ENCODE measurements at places on chromosomes 7 and 10.
A peak's percentile ranks its signal among the peaks of the same experiment; 100 is the strongest.

DNA sequence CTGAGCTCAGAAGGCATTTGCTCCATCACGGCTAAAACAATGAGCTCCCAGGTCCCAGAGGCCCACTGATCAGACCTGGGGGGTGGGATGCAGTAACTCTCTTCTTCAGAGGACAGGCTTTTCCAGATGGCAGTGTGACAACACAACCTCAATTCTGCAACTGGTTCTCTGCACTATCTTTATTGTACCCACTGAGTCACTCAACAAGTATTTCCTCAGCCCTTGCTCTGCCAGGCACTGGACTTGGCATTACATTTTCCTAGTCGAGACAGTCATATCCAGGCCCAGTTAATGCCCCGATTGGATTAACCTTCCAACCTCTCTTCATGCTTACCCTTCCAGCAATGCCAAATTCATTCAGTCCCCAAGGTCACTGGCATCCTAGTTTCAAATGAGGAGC is 72.6 kb downstream of the JAZF1 start:
- DNase-seq, result no peak

- DNase-seq, result no peak
Observed at GRCh38 chr10:100995181-100995580, 4.4 kb upstream of the LZTS2 start.

GRCh38 chr7:40300146-40300670 is 165.4 kb downstream of the SUGCT start:
- DNase-seq, result no peak

GRCh38 chr10:43209651-43210141 is 57.2 kb downstream of the RASGEF1A start:
- peak; percentile 12 for DNase-seq

DNA sequence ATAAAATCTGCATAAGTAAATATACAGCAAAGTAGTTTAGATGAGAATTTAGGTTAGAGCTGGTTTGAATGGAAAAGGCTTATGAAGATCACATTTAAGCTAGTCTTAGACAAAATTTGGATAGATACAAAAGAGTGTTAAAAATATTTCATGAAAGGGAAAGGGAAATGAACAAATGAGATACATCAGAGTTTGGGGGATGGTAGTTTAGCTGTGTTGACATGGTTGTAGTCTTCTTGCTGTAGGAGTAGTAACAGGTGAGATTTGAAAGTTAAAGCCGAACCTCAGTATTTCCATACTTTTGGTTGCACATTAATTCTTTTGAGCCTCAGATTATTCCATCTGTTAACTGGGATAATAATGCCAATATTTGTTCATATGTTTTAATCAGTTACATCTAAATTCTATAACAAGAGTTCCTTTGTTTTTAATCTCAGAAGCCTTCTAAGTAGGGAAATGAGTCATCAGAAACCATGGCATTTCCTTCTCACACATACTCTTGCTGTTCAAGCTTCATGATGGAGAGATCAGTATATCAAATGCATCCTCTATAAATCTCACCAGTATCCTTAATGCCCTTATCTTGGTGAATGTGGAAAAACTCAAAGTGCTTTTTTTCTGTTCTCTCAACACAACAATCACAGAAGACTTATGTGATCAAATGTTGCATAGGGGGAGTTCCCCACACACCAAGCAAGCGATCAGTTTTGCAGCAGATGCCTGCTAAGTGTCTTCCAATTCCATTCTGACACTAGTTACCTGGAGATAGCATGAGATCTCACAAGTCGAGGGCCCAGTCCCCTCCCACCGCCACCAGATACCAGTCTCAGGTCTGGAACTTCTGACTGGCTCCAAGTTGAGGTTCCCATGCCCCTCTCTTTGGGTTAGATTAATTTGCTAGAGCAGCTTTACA is 84.7 kb downstream of the MAPK8 start:
- DNase-seq, result no peak

- no peak for DNase-seq
Observed at GRCh38 chr7:79301419-79301818, 152.0 kb downstream of the MAGI2 start.

- DNase-seq, result peak; percentile 60
Observed at GRCh38 chr7:39950473-39951225, 593 bp downstream of the CDK13 start.

GRCh38 chr7:80014511-80014910 is 120.1 kb upstream of the GNAI1 start:
- no peak for DNase-seq

GRCh38 chr10:31725436-31725835 is 203.2 kb downstream of the ARHGAP12 start:
- no peak for DNase-seq

DNA sequence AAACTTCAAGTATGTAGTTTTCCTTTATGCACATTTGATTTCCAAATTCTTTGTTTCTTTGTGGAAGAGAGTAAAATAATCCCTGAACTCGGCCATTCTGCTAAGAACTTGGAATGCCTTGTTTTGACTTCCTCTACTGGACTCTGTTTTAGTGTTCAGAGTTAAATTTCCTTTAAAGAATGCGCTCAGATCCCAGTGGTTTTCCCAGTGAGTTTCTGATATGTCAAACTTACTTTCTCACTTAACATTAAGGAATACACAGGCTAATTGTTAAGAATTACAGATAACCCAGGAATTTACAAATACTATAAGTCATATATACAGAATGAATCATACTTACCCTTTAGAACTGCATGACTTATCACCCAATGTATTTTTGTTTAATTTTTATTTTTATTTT is 1067.6 kb upstream of the CELF2 start:
- no peak for DNase-seq

DNA sequence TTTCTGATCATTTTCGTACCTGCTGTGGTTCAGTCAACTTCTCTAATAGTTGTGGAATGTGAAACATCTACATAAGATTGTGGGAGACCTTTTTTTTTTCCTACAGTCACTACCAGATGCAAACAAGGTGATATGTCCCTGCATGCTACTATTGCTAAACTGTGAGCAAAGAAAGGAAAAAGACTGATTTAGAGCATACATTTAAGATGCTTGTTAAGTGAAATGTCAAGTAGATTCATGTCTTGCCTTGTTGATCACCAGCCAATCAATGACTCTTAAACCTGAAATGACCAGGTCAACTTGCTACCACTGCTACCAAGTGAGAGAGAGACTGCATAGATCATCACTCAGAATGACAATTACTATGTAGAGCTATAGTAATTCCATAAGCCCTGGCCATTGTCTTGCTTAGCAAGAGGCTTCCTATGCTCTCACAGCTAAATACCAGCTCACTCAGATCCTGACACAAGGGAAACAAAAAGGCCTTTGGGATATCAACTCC is 84.3 kb upstream of the SKAP2 start:
- DNase-seq, result no peak

- no peak for DNase-seq
Observed at GRCh38 chr7:20114468-20114867, 102.7 kb downstream of the MACC1 start.

DNA sequence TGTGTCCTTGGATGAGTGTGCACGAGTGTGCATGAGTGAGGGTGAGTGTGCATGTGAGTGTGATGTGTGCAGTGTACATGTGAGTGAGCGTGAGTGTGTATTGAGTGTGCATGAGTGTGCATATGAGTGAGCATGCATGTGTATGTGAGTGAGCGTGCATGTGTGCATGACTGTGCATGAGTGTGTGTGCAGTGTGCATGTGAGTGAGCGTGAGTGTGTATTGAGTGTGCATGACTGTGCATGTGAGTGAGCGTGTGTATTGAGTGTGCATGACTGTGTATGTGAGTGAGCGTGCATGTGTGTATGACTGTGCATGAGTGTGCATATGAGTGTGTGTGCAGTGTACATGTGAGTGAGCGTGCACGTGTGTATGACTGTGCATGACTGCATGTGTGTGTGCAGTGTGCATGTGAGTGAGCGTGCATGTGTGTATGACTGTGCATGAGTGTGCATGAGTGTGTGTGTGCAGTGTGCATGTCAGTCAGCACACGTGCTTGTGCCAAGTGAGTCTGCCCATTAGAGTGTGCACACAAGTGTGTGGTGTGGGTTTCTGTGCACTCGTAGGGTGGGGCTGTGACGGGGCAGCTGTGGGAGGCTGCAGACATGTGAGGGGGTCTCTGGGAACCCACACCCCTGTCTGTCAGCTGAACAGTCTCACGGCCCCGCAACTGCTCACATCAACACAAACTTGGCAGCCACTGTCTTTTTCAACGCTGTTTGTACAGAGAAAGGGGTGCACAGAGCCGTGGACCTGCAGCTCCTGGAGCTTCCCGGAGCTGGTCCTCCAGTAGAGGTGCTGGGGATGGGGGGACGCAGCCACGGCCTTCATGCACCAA is 14.8 kb downstream of the FOXL3 start:
- no peak for DNase-seq

GRCh38 chr10:48659790-48660189 is 24.9 kb upstream of the WDFY4 start:
- DNase-seq, result no peak

- DNase-seq, result no peak
Observed at GRCh38 chr7:117562759-117563158, 82.9 kb downstream of the CFTR start.

DNA sequence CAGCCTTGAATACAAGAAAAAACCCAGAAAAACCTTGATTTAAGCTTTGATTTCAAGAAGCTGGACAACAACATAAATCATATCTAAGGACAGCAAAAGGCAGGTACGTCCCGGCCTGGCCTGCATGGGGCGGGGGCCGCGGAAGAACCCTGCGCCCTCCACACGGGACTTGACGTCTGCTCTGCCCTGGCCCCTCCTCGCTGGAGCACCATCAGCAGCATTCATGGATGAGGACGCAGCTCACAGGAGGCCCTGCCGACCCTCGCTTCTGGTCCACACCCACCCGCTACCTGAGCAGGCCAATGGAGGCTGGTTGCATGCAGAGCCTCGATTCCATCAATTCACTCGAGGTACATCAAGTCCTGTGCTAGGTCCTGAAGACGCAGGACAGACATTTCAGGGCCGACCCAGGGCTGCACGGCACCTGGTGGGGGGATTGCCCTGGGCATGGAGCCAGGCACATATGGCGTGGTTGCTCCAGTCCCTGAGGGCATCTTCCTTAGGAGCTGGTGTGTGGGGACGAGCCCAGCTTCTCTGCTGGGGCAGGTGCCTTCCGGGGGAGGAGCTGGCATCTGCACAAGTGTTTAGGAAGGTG is 63.1 kb upstream of the NKX6-2 start:
- no peak for DNase-seq

DNA sequence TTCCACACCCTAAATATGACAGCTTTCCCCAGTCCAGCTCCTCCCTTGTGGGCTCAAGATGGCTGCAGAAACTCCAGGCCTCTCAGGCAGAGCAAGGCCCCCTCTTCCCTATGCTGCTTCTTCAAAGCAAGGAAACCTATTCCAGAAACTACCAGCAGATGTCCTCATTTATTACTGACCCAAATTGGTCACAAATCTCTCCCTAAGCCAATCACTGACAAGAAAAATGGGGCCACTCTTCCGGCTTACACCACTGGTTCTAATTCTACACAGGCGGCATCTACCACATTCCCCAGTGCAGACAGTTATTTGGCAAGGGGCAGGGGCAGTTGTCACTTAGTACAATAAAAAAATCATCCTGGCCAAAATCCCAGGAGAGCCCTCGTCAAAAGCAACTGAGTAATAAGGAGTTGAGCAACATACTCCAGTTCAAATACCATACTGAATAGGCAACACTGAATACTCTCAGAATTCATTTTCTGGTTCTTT is 150.4 kb downstream of the SFMBT2 start:
- no peak for DNase-seq

GRCh38 chr10:11727563-11727962 is 14.6 kb upstream of the ECHDC3 start:
- DNase-seq, result no peak

DNA sequence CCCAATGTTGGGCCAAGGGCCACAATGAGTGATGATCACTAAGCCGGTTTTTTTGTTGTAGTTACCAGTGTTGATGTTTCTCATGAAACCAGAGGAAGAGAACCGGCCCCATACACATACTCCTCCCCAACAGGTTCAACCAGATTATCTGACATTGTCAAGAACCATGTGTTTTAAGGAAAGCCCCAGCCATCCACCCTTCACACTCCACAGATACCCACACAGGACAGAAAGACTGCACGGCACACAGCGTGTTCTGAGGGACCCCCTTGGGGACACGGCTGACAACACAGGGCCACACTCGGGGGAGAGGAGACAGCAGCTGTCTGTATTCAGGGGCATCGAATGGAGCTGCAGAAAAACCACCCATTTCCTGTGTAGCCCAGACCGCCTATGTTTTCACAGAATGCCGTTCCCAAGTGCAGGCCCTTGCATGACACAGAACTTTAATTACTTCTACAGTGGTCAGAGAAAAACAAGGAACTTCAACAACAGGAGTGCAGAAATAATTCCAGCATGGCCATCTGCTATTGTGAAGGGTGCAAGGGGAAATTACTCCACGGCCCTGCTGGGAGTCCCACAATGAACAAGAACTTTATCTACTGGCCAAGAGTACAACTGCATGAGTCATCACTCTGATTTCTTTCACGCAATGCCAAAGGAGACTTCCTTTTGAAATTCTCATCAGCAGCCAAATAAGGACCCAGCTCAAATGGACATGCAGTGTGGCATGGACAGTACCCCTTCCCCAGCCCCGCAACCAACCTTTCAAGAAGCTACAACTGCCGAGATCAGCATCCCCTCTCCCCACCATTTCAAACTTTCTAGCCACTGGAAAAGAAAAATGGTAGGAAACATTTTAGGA is 2.3 kb downstream of the KLF6 start:
- DNase-seq, result peak; percentile 70

DNA sequence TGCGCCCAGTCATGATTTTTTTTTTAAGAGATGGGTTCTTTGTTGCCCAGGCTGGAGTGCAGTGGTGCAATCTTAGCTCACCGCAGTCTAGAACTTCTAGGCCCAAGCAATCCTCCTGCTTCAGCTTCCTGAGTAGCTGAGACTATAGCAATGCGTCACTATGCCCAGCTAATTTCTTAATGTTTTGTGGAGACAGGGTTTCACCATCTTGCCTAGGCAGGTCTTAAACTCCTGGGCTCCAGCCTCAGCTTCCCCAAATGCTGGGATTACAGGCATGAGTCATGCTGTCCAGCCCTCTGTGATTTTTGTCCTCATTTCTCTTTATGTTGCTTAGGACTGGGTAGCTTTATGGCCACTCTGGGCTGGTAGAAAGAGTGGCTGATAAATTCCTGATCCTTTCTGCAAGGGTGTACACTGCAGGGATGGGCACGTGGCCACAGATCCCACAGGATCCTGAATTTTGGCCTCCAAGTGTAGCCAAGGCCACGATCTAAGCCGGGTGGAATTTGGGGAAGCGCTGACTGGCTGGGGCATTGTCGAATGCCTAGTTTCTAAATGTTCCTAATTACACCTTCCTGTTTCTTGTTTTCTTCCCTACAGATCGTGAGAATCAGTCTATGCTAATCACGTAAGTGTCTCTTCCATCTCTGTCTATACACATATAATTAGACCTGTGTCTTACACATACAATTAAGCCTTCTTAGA is 24.1 kb upstream of the MYH16 start:
- DNase-seq, result no peak

- DNase-seq, result no peak
Observed at GRCh38 chr10:82206831-82207230, 331.8 kb downstream of the NRG3 start.
